Stimulated activated CD4-positive, alpha-beta T cell treated with anti-CD3 and anti-CD28 coated beads, Interleukin-4, amount 100 ng/mL, for 24 hours (primary cell): ENCODE measurements at places on chromosomes 6 and 20.
A peak's percentile ranks its signal among the peaks of the same experiment; 100 is the strongest.

DNA sequence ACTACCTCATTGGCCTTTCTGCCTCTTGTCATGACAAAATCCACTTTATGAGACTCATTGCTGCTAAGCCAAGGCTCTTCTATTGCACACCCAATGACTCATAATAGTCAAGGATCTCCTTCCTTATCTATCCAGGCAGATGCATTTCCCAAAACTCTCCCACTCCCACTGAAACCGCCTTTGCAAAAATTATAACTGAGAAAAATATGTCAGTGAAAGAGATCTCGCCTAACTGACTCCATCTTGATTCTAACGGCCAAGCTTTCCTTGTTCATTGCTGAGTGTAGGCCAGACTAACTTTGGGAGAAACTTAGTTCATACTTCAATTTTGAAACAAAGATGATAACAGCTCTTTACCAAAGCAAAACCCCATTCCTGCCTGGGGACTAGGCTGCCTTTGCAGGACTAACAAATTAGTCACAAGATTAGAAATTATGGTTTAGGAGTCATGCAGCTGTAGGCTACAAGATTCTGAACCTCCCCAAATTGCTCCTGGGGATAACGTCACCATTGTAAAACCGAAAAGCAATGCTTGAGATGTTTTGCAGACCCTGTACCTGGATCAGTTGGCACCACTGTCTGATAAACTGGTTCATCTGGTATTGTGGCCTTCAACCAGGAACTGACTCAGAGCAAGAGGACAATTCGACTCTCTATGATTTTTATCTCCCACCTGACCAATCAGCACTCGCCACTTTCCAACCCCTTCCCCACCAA is 47.1 kb downstream of the HAO1 start:
- no peak for DNase-seq

DNA sequence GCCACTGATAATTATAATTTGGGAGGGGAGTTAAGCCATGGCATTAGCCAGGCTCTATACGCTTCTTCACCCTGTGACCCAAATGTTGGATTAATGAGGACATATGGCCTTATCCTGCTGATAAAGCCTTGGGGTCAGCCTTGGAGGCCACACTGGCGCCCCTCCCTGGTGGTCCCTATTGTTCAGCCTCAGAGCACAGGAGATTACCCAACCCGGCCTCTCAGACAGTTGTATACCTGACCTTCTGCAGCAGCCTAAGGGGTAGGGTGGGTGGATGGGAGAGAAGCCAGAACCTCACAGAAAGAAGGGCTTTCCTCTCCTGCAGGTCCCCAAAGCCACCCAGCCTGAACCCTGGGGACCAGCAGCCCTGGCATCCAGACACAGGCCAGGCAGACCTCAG is 76.8 kb downstream of the LINC00237 start:
- DNase-seq = no peak

GRCh38 chr6:52317841-52318581 is 33.5 kb upstream of the MCM3 start:
- DNase-seq = no peak

DNA sequence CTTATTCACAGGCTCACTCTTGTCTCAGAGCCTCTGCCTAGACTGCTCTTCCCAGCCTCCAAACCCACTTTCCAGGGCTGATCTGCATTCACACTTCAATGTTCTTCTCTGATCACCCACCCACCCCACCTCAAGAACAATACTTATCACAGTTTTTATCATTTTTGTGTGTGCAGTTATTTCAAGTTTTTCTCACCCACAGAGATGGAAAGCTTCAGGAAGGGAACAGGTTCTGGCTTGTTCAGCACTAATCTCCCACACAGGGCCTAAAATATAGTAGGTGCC is 160.9 kb downstream of the MRPL14 start:
- DNase-seq = no peak

DNA sequence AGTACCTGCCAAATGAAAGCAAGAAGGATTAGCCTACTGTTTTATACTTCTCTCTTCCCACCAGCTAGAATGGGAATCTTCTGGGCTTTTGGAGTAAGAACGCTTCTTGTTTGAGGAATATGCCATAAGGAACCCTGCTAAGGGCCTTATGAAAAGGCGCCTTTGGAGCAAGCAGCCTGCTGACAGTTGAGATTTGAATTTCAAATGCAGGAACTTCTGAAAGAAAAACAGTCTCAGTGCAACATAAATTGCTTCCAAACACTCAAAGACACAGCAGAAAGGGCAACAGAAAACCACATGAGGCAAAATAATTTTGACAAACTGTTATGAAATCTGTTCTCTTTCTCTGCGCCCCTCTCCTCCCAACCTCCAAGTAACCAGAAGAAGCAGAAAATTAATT is 149.4 kb upstream of the B3GAT2 start:
- DNase-seq = no peak

- no peak for DNase-seq
These were observed 392.6 kb upstream of the MARCKS start for GRCh38 chr6:113464536-113464935.

- no peak for DNase-seq
These were observed 86.7 kb downstream of the GMDS start for GRCh38 chr6:2158596-2159271.

DNA sequence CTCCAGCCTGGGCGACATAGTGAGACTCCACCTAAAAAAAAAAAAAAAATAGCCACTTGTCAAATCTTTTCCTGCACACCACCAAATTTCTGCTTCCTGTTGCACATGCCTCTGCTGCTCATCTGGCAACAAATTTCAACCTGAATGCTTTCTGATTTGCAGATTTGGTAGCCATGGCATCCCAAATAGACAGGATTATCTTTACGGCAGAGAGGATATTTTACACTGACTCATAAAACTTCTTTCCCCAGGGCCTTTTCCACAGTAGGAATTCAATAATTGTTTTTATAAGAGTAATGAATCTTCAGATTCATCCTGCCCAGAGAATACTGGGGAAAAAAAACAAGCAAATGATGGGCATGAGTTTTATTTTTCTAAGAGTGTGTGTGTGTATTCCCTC is 264.6 kb downstream of the FRK start:
- no peak for DNase-seq

DNA sequence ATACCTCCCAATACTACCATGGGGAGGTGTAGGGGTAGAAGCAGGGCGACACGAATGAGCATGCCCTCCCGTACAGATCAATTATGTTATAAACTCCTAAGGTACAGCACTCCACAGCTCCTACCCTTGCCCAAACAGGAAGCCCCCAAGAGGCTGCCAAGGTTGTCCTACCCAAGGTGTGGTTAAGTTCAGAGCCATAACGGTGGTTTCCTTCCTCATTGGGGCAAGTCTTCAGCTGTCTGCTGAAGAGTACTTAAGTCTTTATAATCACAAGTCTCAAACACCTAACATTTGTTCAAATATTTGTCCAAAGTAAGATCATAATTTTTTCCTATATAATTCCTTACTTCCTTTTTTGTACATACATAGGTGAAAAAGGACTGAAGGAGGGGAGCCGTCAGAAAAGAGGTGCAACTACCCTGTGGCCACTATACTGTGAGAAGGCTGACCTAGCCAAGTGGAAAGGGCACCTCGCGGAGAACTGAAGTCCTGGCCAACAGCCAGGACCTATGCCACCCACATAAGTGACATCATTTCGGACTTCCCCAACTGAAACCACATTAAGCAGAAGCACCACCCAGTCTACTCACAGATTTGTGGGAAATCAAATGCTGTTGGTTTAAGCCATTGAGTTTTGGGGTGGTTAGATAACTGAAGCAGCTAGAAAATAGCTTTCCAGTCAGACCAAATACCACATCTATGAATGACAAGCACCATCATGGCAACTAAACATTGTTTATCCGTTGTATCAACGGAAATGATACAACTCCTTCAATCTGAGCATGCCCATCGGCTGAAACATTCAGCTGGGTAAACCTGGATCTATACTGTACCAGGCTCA is 2.9 kb upstream of the RAB22A start:
- peak; percentile 76 for DNase-seq

GRCh38 chr6:138692978-138693909 is 80.3 kb upstream of the CCDC28A start:
- peak; percentile 7 for DNase-seq

- no peak for DNase-seq
These were observed 5.1 kb downstream of the TFB1M start for GRCh38 chr6:155309150-155309549.

DNA sequence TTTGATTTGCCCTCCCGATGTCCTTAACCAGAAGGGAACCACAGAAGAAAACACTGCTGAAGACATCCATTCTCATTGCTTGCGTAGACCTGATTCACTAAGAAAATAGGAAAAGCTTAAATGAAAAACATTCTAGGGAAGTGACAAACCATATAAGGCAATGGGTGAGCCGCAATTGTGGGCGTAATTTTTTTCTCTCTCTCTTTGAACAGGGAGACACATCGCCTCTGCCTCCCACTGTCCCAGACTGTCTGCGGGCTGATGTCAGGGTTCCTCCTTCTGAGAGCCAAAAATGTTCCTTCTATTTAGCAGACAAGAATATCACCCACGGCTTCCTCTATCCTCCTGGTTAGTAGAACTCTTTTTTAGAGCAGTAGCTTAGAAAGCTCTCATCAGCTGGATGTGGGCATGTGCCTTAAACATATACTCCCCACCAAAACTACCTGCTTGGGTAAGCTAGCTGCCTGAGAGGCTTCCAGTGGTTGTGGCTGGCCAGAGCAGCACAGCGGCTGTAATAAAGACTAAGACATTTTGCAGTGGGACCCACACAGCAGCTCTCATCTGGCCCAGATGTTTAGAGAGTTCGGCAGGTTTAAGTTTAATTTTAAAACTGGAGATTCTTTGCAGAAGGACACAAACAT is 22.7 kb upstream of the CTAGE9 start:
- no peak for DNase-seq

DNA sequence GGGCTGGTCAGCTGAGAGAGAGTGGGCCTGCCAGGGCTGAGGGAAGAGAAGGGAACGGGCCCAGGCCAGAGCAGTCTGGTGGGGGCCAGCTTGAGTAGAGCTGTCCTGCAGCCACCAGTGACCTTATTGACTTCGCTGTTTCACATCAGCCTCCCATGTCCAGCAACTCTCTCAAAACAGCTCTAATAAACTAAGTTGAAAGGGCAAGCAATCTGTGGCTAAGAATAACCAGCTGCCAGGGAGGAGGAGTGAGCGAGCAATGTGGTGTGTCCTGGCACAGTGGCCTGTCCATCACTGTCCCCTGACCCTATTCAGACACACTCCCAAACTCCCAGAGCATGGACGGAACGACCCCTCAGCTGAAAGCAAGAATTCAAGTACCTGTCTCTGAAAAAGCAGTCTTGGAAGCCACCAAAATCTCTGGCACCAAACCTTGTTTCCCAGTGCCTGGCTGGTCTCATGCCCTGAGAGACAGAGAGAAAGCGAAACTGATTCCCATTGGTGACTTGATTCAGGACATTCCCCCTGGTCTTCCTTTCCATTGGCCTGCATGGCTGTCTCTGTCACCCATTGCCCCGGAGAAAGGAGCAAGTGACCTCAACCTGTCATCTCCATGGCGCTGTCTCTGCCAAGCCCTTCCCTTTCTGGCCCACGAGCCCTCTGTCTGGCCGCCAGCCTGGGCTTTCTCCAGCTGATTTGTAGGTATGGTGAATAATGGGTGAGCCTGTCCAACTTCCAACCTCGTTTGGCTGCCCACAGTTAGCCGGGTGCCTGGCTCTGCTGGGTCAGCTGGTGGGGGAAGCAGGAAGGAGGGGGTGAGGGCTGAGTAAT is at the start of gene DDO:
DDO (minus strand) TSS at position 490 of the 831 bp plus-strand sequence. CDS start 2,113 bp downstream, outside the sequence.
- DNase-seq = no peak

DNA sequence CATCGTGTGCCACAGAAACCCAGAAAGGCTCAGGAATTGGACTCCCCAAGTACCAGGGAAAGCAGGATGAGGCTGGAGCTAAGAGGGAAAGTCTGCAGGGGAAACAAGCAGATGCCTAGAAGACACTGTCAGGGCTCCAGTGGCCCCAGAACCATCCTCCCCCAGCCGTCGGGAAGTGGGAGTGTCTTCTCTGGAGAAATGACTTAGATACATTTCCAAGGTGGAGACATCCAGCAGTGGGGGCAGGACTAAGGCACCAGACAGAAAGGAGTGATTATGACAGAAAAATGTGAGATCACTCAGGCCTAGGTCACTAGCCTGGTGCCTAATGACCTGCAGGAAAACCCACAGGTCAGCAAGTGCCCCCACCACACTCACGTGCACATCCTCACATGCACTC is 36.0 kb upstream of the VSX1 start:
- no peak for DNase-seq
